Erythroblast (primary cell): ENCODE measurements at places on chromosomes 6 and 20.

GRCh38 chr20:59047938-59048680 is 5.5 kb upstream of the PRELID3B start:
- no peak for DNase-seq

DNA sequence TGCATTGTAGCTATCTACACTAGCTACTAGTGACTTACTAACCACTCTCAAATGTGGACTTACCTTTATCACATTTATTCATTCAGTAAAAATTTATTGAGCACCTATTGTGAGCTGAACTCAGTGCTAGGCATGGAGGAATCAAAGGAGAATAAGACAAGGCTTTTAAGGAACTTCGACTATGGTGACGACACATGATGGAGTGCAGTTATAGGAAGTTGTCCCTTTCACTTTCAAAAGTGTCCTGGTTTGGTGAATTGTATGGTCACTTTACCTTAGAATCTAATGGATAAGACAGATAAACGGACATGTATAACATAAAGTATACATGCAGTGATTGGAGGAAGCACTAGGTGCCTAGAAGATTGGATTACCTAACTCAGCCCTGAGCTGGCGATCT is 4.3 kb downstream of the AKAP7 start:
- DNase-seq, result no peak

- DNase-seq, result no peak
Observed at GRCh38 chr20:20549704-20550103, 162.7 kb downstream of the RALGAPA2 start.

DNA sequence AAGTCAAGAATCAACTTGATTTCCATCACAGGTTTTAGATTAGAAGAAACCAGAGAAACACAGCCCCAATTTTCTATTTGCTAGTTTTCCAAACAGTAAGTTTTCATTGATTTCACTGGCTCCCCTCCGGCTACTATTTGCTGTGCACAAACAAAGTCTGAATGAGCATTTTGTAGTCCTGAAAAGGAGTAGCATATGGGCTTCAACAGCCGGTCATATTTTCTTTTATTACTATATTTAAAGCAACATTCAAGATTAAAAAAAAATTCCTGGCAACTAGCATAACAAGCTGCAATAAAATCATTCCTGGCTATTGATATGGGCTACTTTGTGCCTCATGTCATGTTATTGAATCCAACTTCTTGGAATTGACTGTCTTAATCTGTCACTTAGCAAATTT is 48.3 kb downstream of the CARMIL1 start:
- DNase-seq, result no peak

- no peak for DNase-seq
Observed at GRCh38 chr20:46551522-46552381, 1.3 kb upstream of the OCSTAMP start.

GRCh38 chr6:21147995-21148394 is 445.6 kb upstream of the SOX4 start:
- DNase-seq, result no peak

DNA sequence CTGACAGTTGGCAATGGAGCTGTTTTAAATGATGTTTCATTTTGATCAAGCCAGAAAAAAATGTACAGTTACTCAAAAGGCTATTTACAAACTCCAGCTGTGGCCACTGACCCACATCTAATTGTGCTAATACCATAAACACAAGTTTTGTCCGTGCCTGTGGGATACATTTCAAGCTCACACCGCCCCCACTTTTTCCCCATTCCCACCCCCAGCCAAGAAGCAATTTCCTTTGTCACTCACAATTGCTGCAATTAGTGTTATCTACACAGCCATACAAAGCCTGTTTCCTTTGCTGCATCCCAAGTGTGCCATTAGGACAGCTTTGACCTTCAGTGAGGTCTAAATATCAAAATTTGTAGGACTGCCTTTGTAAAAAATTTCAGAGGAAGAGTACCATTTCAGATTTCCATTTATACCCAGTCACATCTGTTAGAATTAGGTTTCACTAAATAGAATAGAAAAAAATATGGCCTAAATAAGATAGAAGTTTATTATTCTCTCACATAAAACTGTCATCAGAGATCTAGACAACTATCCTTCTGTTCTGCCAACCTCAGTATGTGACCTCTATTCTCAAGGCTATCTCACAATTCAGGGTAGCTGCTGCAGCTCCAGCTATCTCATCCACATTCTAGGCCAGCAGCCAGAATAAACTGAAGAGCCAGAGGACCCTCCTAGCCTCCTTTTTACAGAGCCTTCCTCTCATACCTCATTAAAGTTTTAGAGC is 202.6 kb downstream of the NFATC2 start:
- no peak for DNase-seq

- DNase-seq, result no peak
Observed at GRCh38 chr6:118932421-118932820, 2.5 kb downstream of the MCM9 start.

DNA sequence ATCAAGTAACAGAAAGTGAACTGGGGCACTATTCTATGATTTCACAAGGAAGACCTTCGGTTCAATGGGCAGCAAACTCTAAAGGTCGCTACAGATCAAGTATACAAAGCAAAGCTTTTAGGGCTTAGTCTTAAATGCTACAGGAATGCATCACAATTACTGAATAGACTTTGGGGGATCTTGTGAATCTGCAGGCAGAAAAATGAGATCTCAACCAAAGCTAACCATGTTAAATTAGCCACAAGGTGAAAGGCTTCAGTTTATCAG is 98.0 kb upstream of the TMEM30A start:
- DNase-seq, result no peak

DNA sequence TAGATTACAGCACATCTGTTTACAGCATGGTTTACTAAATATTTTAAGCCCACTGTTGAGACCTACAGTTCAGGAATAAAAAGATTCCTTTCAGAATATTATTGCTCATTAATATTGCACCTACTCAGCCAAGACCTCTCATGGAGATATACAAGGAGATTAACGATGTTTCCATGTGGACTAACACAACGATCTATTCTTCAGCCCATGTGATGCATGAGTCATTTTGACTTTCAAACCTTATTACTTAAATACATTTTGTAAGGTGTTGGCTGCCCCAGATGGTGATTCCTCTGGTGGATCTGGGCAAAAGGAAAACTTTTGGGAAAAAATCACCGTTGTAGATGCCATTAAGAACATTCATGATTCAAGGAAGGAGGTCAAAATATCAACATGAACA is 48.0 kb upstream of the SDHAF4 start:
- DNase-seq, result no peak

DNA sequence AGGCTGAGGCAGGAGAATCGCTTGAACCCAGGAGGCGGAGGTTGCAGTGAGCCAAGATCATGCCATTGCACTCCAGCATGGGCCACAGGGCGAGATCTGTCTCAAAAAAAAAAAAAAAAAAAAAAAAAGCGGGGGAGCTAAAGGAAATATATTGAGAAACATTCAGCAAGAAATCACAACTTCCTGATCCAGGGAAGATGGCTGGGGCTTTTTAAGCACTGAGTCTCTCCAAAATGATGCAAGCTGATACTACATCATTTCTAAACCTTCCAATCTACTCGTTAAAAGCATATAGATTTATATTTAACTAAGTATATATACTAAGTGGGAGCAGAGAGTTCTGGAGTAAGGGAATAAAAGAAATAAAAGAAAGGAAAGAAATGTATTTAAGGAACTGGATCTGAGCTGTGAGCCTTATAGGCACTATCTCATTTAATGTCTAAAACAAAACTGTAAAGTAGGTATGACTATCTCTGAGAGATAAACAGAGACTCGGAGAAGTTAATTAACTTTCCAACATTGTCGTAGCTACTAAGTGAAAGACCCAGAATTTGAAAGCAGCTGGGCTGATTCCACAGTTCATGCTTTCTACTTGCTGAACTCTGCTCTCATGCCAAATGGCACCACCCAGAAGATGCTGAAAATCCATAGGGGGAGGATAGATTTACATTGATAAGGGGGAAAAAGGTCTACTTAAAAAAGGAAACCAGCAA is 215.0 kb upstream of the MARCKS start:
- no peak for DNase-seq

DNA sequence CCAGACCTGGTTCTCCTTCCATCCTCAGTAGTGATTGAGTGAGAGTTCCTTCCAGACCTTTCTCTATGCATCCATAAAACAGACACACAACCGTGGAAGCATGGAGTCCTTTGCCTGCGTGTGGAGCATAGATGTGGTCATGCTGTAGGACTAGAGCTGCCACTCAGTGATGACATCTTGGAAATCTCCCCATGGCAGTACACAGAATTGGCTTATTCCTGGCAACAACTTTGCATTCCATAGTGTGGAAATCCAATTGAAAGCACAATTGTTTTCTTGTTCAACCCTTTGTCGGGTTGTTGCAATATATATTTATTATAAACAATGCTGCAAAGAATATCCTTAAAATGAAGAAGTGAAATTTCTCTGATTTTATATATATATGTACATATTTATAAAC is 547.8 kb downstream of the CDH26 start:
- no peak for DNase-seq

DNA sequence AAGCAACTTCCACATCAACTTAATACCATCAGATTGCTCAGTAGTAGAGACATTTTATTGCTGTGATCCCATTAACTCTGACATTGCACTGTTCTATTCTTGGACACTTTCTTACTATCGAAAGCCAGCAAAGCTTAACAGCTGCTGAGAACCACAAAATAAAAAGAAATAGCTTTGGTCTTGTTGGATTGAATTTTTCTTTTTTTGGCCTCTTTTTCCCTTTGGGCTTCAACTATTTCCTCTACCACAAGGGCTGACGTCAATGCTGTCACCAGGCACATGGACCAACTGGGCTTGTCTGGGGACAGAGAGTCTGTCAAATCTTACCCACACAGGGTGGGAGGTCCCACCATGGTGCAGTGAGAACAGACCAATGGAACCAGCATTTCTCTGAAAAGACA is 63.4 kb upstream of the ENPP5 start:
- DNase-seq, result no peak

DNA sequence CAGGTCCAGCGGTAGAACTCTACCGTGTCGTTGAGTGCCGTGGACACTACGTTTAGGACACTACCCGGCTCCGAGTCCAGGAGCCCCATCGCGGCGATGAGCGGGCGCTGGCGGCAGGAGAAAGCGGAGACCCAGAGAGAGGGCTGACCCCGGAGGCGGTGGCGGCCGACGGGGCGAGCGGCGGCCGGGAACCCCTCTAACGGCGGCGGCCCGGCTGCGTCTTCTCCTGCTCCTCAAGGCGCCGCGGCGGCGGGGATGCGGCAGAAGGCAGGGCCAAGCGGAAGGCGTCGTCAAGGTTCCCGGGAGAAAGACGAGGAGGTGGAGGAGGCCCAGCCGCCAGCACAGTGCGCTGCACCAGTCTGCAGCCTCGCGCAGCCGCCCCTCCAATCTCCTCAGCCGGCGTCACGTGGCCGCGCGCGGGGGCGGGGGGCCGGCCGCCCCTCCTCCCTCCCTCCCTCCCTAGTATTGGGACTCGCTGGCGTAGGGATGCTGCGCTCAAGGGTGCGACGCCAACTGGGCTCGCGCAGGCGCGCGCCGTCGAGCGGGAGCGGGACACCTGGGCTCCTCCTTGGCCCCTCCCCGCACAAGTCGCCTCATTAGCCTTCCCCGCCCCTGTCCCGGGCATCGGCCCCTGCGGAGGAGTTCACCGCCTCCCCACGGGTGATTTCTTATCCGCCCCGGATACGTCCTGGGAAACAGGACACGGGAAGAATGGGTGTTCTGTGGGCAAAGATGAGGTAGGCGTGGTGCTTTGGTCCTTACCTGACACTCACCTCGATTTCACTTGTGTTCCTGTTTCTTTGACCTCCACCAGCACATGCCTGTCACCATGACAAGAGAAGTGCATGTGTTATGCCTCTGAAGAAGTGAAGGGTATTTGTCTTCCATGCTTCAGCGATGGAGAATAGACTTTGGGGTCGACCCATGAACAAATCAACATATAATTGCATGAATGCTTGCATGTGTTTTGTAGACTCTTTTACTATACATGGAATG is at the start of gene ELOVL4:
Gene ELOVL4, minus strand, starts transcription at position 363 of the 996 bp plus-strand sequence. Its CDS starts 274 bp downstream, at position 89.
- peak; percentile 27 for DNase-seq

- no peak for DNase-seq
Observed at GRCh38 chr6:75608956-75609533, 7.4 kb downstream of the SENP6 start.

DNA sequence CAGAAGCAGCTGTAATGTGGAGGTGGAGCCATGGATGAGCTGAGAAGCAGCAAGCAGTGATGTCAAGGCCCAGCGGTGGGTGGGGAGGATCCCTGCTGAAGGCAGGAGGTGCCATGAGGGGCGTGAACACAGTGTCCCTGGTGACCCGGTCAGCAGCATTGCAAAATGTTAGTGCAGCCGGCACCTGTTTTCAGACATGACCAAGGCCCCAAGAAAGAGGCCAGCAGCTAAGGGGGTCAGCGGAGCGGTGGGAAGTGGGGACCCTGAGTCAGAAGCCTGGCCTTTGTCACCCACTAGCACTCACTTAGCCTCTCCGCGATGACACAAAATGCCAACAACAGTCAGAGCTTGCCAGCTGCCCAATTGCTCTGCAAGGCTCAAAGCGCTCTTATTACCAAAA is 51.9 kb downstream of the TMEM242 start:
- no peak for DNase-seq

DNA sequence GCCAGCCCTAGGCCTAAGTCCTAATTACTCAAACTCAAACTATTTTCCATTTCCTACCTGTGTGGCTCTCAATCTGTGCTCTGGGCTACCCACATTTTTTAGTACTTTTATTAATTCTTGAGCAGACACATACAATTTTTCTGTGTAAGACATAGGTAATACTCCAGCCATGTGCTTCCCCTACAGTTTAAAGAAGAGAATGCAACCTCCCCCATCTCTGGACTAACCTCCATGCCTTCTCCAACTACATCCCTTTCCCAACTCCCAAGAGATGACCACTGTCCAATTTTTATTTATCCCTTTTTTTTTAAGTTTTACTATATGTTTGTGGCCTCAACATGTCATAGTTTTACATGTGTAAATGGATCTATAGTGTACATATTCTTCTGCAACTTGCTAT is 5.8 kb downstream of the HMGN4 start:
- DNase-seq, result peak; percentile 38

DNA sequence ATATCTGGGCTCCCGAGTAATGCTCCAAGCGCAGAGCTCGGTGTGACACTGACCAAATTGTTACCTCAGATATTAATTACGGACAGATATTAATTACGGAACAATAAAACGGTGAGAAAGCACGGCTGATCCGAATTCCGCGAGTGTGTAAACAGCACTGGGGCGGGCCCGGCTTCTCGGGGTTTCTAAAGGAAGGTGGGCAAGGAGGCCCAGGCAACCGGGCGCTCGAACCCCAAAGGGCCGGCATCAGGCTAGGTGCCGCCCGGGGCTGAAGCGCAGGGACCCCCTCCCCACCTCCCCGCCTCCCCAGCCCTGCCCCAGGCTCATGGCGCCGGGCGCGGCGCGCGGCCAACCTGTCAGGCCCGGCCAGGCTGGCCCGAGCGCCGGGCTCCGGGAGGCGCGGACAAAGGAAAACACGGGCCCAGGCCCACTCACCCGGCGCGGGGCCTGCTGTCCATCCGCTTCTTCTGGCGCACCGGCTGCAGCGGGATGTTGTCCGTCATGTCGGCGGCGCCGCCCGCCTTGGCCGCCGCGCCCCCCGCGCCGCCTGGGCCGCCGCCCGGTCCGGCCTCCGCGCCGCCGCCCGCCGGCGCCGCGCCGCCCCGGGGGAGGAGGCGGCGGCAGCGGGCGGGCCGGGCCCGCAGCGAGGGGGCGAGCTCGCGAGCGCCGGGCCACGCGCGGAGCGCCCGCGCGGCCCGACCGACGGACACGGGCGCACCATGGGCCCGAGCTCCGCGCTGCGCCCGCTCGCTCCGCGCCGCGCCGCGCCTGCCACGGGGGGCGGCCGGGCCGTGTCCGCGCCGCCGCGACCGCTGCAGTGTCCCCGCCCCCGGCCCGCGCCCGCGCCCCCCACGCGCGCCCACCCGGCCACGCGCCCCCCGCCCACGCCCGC is at the start of gene ATP9A:
Gene ATP9A, minus strand, starts transcription at position 524 of the 892 bp plus-strand sequence. Its CDS starts 21 bp downstream, at position 503.
- peak; percentile 23 for DNase-seq

GRCh38 chr6:37840143-37840939 is 20.8 kb downstream of the ZFAND3 start:
- peak; percentile 75 for DNase-seq

- no peak for DNase-seq
Observed at GRCh38 chr6:140001821-140002341, 627.4 kb upstream of the CITED2 start.
